GM23248 (cell line): ENCODE measurements at places on chromosomes 16 and 17. TPM values are rescaled to one million over a fixed set of nuclear protein-coding genes. Genes with fewer than 3 reads are reported as not detected.

The CD7 gene
- total RNA-seq = 0.22 TPM in 1 of 2 replicates, not detected in the other

The SOST gene
- total RNA-seq = not detected in 2 replicates

The KRT17 gene
- 0.51 and 3.8 TPM in 2 replicates for total RNA-seq

The CFAP97D1 gene
- not detected in 2 replicates for total RNA-seq

- peak; percentile 52 for DNase-seq
- H3K36me3 ChIP-seq = no peaks in the 10 kb centered on the region
- peaks cover 58% of the 10 kb centered on the region for H3K4me1 ChIP-seq
- H3K27me3 ChIP-seq = no peaks in the 10 kb centered on the region
- peak overlapping the region; percentile 61 for H3K27ac ChIP-seq
Measured at GRCh38 chr16:87489434-87490045, 3.3 kb downstream of the ZCCHC14 start.

DNA sequence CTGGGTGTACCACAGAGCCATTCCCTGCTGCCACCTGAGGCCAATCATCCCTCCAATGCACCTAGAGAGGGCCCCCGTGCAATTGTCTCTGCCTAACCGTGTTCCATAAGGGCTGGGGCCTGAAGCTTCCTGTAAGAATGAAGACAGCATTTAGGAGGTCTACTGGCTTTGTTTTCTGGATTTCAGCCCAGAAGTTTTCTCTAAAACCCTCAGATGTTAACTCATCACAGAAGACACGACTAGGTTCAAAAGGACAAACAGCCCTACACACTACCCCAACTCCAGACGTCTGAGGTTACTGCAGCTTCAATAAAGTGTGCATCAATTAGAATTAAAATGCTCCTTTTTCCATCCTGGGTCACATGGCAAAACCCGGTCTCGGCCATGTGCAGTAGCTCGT is 10.8 kb upstream of the DRG2 start:
- no peaks in the 10 kb centered on the region for H3K4me1 ChIP-seq
- no peak overlapping the region for H3K27ac ChIP-seq
- no peaks in the 10 kb centered on the region; the same call in 1 of the 2 replicates for H3K27me3 ChIP-seq
- peak; percentile 2 for DNase-seq
- H3K4me3 ChIP-seq = no peak overlapping the region

- no peak overlapping the region for H3K4me3 ChIP-seq
- DNase-seq = no peak
- no peaks in the 10 kb centered on the region for H3K27me3 ChIP-seq
- peaks cover 33% of the 10 kb centered on the region for H3K36me3 ChIP-seq
- peaks cover 7% of the 10 kb centered on the region for H3K4me1 ChIP-seq
Measured at GRCh38 chr17:81884968-81885367, 6.4 kb downstream of the ALYREF start.

- H3K4me1 ChIP-seq = no peaks in the 10 kb centered on the region
- no peak overlapping the region for H3K27ac ChIP-seq
- no peak overlapping the region for H3K4me3 ChIP-seq
- DNase-seq = no peak
- no peaks in the 10 kb centered on the region for H3K36me3 ChIP-seq
Measured at GRCh38 chr16:9826656-9827055, 355.6 kb downstream of the GRIN2A start.

DNA sequence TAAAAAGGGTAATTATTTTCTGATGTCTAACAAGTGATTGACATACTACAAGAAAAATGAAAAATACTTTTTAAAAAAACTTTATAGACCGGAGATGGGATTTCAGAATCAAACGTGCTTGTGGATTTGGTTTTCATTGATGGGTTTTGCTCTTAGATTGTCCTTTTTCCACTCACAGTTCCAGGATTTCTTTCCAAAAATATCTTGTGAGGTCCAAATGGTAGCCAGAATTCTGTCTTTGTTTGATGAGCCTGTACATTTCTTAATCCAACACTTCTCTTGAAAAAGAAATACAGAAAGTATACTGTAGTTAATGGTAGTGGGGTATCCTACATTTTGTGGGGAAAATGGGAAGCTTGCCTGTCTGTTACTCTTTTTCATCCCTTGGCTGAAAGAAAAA is 329.3 kb downstream of the KCNJ2 start:
- H3K4me3 ChIP-seq = no peak overlapping the region
- no peak overlapping the region for H3K27ac ChIP-seq
- no peaks in the 10 kb centered on the region for H3K36me3 ChIP-seq
- no peaks in the 10 kb centered on the region for H3K4me1 ChIP-seq
- H3K27me3 ChIP-seq = 0 out of 2 replicates have a peak, but pooled peaks cover 2% of the 10 kb centered on the region
- DNase-seq = no peak

DNA sequence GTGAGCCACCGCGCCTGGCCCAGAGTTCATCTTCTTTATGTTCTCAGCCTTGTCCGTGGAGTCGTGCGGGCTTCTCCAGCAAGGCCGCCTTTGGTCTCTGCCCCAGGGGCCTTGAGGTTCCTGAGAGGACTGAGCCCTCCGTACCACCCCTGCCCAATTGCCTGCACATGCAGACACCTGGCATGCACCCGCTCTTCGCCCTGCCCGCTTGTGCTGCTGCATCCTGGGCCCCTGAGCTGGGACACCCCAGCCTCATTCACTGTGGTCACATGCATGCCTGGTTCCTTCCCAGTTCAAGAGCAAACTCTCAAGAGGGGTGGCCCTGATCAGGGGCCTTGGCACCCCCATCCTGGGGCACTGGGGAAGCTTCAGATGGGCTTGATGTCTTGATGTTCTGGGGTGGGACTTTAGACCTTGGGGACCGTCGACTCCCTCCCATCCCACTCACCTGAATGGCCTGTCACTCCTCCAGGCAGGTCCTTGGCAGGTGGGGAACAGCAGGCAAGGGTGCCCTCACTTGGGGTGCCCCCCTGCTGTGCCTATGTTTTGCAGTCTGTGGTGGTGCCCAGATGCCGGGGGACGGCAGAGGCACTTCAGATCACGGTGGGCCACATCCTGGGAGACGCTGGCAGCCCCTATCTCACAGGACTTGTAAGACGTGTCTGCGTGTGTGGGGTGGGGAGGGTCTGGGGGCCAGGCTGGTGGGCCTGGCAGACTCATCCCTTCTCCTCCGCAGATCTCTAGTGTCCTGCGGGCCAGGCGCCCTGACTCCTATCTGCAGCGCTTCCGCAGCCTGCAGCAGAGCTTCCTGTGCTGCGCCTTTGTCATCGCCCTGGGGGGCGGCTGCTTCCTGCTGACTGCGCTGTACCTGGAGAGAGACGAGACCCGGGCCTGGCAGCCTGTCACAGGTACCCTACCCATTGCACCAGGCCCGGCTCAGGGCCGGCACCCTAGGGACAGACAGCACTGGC is 12.7 kb upstream of the SPNS2 start:
- no peak overlapping the region for H3K27ac ChIP-seq
- no peaks in the 10 kb centered on the region for H3K36me3 ChIP-seq
- no peaks in the 10 kb centered on the region for H3K4me1 ChIP-seq
- H3K4me3 ChIP-seq = no peak overlapping the region
- peaks cover 6% of the 10 kb centered on the region for H3K27me3 ChIP-seq
- DNase-seq = no peak

- no peak overlapping the region for H3K27ac ChIP-seq
- DNase-seq = no peak
- no peak overlapping the region for H3K4me3 ChIP-seq
Measured at GRCh38 chr17:12290207-12290606, 269.5 kb downstream of the MAP2K4 start.

- H3K4me1 ChIP-seq = peaks cover 48% of the 10 kb centered on the region
- H3K4me3 ChIP-seq = no peak overlapping the region
- H3K36me3 ChIP-seq = peaks cover 28% of the 10 kb centered on the region
- DNase-seq = peak; percentile 86
- no peaks in the 10 kb centered on the region for H3K27me3 ChIP-seq
Measured at GRCh38 chr17:47686276-47686635, 7.7 kb upstream of the TBKBP1 start.

GRCh38 chr17:79188048-79188447 is 113.4 kb downstream of the ENGASE start:
- no peaks in the 10 kb centered on the region for H3K4me1 ChIP-seq
- H3K4me3 ChIP-seq = no peak overlapping the region
- H3K27me3 ChIP-seq = peaks cover 58% of the 10 kb centered on the region
- H3K36me3 ChIP-seq = no peaks in the 10 kb centered on the region
- no peak overlapping the region for H3K27ac ChIP-seq
- DNase-seq = peak; percentile 54

DNA sequence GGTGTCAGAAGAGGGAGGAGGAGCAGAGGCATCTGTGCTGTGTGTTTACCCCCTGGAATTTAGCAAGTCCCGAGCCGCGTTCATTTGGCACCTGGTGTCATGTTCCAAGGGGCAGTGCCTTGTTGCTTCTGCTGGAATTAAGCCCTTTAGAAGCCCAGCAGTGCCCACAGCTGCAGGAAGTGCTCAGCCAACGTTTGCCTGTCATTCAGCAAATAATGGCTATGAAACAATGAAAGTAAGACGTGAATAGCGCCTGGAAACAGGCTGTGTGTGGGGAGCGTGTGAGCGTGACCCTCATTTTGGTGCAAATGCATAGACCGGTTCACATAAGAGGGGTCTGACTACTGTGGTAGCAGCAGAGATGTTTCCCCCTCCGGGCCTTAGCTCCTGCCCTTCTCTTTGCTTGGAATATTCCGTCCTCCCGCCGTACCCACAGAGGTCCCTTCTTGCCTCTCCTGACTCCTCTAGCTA is 5.8 kb upstream of the ATP2C2 start:
- H3K27ac ChIP-seq = no peak overlapping the region
- no peak for DNase-seq
- no peak overlapping the region for H3K4me3 ChIP-seq
- H3K36me3 ChIP-seq = no peaks in the 10 kb centered on the region

DNA sequence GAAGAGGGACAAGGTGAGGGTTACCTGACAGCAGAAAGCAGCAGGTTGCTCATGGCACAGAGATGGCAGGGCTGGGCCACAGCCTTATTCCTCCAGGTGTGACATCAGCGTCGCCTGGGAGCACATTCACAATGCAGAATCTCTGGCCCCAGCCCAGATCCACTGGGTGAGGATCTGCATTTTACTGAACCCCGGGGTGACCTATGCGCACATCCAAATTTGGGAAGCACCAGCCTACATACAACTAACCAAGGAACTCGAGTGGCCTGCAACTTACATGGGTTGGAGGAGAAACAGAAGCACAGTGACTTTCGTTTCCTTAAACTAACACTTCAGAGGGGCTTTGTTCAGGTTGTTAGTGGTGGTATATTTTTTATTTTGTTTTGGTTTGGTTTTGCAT is 17.6 kb downstream of the CPPED1 start:
- no peak for DNase-seq
- no peaks in the 10 kb centered on the region; the same call in 1 of the 2 replicates for H3K36me3 ChIP-seq
- H3K27me3 ChIP-seq = no peaks in the 10 kb centered on the region
- H3K27ac ChIP-seq = no peak overlapping the region
- no peak overlapping the region for H3K4me3 ChIP-seq
- no peaks in the 10 kb centered on the region for H3K4me1 ChIP-seq

DNA sequence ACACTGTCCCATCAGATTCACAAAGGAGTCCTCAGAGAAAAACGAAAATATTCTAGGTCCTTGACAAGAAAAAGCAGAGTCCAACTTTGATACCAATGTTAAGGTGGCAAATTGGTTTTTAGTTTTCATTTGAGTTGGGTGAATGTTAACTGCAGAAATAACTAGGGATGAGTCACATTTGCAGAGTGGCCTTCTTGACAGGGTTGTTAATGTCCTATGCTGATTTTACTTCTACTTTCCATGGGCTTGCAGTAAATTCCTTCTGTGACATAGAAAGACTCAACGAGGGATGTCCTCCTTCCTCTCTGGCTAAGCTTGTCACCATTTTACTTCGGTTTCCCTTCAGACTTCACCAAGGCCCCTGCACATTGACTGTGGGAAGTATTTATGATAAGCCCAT is 47.2 kb upstream of the ICAM2 start:
- DNase-seq = no peak
- H3K4me1 ChIP-seq = no peaks in the 10 kb centered on the region
- peaks cover 41% of the 10 kb centered on the region for H3K36me3 ChIP-seq
- no peak overlapping the region for H3K27ac ChIP-seq
- H3K27me3 ChIP-seq = no peaks in the 10 kb centered on the region

DNA sequence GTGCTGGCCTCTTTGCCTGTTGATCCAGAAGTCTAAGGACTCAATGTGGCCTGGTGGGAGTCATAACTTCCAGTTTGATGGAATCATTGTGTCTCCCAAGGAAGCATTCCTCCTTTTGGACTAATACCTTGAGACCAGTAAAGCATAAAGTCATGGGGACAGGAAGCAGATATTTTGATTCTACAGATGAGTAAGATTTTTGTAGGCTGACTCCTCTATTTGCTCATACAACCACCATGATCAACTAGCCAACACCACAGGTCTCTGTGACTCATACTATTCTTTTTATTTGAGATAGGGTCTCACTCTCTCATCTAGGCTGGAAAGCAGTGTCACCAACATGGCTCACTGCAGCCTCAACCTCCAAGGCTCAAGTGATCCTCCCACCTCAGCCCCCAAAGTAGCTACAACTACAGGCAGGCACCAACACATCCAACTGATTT is 6.2 kb downstream of the MT2A start:
- no peaks in the 10 kb centered on the region for H3K27me3 ChIP-seq
- DNase-seq = peak; percentile 74
- H3K4me3 ChIP-seq = no peak overlapping the region
- H3K4me1 ChIP-seq = peaks cover 62% of the 10 kb centered on the region
- no peaks in the 10 kb centered on the region for H3K36me3 ChIP-seq
- H3K27ac ChIP-seq = peak overlapping the region; percentile 74

- H3K36me3 ChIP-seq = no peaks in the 10 kb centered on the region
- no peaks in the 10 kb centered on the region for H3K4me1 ChIP-seq
Measured at GRCh38 chr16:3578610-3579551, 1.7 kb upstream of the NLRC3 start.

- no peak overlapping the region for H3K27ac ChIP-seq
- H3K4me1 ChIP-seq = no peaks in the 10 kb centered on the region
- no peaks in the 10 kb centered on the region for H3K36me3 ChIP-seq
- no peak for DNase-seq
Measured at GRCh38 chr16:297832-298231, 14.9 kb downstream of the PDIA2 start.

DNA sequence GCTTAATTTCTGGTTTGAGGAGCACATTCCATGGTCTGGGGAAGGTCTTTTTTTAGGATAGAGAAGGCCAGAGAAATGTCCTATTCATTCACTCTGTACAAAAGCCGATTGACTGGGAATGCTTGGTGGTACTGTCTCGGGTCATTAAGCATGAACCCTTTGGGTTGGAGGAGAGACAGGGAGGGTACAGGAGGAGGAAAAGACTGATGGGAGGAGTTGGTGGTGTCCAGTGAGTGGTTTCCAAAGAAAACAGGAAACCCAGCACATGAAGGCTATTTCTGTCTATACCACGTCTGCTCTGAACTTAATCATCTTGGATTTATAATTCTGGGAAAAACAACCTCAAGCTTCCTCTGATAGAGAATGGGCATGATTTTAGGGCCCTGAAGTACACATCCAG is 111.9 kb downstream of the XYLT1 start:
- no peaks in the 10 kb centered on the region for H3K36me3 ChIP-seq
- H3K4me1 ChIP-seq = peaks cover 44% of the 10 kb centered on the region
- H3K4me3 ChIP-seq = no peak overlapping the region
- no peaks in the 10 kb centered on the region for H3K27me3 ChIP-seq
